ENCODE measurements at places on chromosomes 3 and 15.

DNA sequence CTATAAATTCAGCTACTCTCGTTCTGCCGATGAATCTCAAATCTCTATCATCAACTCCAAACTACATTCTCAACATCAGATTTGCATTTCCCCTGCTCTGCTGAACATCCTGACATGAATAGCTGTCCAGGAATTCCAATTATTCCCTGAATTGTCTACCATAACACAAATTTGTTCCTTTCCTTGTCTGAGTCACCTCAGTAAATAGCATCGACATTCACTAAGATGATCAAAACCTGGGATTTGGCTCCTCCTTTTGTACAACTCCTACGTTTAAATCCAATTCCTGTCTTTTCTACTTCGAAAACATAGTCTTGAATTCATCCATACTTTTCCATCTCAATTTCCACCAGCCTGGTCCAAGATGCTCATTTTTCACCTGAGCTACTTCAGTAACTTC, 107.0 kb downstream of the GREM1 start:
- no peak for DNase-seq

DNA sequence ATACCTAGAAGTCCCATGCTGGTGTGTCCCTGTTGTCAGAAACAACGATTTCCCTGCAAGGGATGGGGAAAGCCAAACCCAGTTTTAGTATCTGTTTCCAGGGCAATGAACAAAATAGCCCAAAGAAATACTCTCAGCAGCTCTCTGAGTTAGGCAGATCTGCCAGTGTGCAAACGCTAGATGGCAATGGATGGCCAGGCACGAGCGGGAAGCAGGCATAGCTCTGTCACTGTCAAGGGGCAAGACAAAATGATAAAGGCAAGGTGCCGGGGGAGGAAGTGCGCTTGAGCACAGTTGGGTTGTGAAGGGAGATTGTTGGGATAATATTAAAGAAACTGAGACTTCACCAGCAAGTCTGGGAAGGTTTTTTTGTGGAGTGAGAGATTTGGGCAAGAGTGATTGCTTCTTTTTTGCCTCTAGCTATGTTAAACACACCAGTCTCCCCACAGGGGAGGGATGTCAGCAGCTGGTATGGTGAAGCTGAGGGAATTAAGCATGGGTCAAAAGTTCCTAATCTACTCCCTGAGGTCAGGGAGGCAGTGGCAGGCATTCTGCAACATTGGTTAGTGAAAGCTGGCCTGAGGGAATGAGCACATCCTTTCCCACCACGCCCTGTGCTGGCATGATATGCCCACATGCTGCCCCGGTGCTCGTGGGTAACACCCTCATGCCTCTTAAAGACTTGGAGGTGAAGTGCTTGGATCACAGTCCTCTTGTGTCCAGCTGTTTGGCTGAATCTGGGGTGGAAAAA, 117.5 kb downstream of the PDCD6IP start:
- DNase-seq: no peak

- no peak for DNase-seq
Measured at GRCh38 chr3:181075098-181075497, 85.6 kb upstream of the DNAJC19 start.

GRCh38 chr3:126113238-126113555, 29.3 kb upstream of the SLC41A3 start:
- no peak for DNase-seq

GRCh38 chr3:197372047-197372661, 73.7 kb upstream of the DLG1 start:
- DNase-seq: no peak

- no peak for DNase-seq
Measured at GRCh38 chr3:117734496-117734895, 1024.9 kb downstream of the TUSC7 start.

DNA sequence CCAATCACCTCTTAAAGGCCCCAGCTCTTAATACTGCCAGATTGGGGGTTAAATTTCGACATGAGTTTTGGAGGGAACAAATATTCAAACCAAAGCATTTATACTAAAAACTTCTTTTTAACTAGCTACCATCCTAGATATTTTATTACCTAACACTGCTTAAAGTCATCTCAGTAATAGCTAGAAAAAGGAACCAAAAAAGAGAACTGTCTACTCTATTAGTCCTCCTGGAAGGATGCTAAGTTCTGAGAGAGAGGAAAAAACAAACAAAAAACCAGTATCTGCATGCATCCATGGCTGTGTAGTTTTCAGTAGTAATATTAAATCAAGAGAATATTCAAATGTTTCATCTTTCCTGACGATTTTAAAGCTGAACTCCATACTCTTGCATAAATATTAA, 5.8 kb downstream of the CPOX start:
- no peak for DNase-seq
